SK-N-DZ (cell line): ENCODE measurements at places on chromosomes 16 and 17.

DNA sequence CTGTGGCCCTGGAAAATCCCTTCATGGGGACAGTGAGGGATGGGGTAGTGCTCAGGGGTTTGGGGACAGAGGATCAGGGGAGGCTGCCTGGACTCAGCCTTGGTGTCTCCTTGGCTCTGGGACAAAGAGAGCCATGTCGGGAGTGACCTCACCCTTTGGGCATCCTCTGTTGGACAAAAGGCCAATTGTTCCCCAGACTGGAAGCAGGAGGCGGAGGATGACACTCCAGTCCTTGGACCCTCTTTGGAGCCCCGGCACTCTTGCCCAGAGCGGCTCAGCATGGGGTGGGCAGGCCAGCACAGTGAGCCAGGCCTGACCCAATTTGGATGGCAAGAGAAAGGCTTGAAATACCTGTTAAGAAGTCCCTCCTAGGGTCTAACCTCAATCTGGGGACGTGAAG, 39.4 kb upstream of the PHB1 start:
- no peak for DNase-seq

GRCh38 chr17:40516581-40517285, 15.3 kb upstream of the TNS4 start:
- DNase-seq: no peak

- no peak for DNase-seq
These were observed 121.5 kb downstream of the PRKCB start for GRCh38 chr16:23957287-23957686.

GRCh38 chr17:40015005-40015997, at the start of gene CSF3:
Gene CSF3, plus strand, starts transcription at chr17:40015440. Its CDS starts 35 bp downstream, at chr17:40015475.
- DNase-seq: no peak

- DNase-seq: no peak
These were observed 7.5 kb downstream of the SLC5A11 start for GRCh38 chr16:24853169-24853824.

- no peak for DNase-seq
These were observed 83.5 kb downstream of the ADCY9 start for GRCh38 chr16:4032768-4033167.

DNA sequence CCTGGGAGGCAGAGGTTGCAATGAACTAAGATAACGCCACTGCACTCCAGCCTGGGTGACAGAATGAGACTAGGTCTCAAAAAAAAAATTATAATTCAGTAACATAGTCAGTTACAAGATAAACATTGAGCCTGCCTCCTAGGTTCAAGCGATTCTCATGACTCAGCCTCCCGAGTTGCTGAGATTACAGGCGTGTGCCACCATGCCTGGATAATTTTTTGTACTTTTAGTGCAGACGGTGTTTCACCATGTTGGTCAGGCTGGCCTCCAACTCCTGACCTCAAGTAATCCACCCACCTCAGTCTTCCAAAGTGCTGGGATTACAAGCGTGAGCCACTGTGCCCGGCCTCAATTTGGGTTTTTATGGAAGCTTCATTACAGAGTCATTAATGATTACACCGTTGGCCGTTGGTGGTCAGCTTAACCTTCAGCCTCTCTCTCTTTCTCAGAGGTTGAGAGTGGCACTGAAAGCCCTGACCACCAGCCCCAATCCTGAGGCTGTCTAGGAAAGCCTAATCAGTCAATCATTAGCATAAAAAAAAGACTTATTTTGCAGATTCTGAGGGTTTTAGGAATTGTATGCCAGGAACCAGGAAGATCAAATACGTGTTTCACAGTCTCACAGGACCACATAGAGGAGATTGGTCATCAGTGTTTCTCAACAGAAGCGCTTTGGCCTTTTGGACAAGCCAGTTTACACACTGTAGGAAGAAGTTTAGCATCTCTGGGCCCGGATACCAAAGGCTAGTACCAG, 1.3 kb upstream of the LRRC37A3 start:
- peak; percentile 26 for DNase-seq
